ENCODE measurements at places on chromosomes 2 and 18. TPM values are rescaled to one million over a fixed set of nuclear protein-coding genes. Genes with fewer than 3 reads are reported as not detected.

The ASXL3 gene
- 3.9 TPM for total RNA-seq

The CUL3 gene
- 155 TPM for total RNA-seq

DNA sequence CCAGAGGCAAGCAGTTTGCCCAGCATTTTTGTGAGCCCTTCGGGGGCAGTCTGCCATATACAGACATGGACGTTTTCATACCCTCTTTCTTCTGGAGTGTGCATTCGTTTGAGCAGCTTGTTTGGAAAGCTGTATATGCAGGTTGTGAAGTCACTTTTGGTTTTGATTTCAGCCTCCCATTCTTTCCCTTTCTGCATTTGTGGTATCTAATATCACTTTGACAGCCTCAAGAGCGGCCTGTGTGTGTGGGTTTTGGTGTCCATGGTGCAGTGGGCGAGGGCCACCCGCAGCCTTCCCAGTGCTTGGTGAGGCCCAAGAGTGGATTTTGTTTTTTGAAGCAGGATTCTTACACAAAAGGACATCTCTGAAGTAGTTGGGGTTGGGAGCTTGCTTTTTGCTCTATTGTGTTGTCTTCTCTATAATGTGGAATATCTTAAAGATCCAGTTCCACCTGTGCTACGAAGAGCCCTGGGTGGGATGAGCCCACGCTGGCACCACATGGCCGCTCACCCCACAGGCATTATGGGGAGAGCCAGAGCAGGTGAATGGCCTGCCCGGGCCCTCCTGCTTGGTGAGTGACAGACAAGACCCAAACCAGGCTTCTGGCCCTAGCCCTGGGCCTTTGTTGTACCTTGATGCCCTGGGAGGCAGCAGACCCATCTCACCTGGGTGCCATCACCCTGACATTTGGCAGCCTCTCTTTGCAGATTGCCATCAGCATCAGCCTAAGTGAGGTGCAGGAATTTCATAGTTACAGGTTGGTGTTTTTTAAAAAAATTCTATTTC is 29.5 kb downstream of the INPP4A start:
- DNase-seq: no peak

The ITPRIPL1 gene
- 8.1 TPM for total RNA-seq

The CYP27A1 gene
- total RNA-seq: 0.23 TPM

GRCh38 chr2:241653210-241653750 is 15.8 kb downstream of the ATG4B start:
- no peak for DNase-seq

The TWIST2 gene
- total RNA-seq: not detected

The FN1 gene
- 1.3 TPM for total RNA-seq

The HOXD12 gene
- total RNA-seq: 0.25 TPM

- no peak for DNase-seq
Measured at GRCh38 chr2:219125225-219125885, 35.3 kb downstream of the NHEJ1 start.

DNA sequence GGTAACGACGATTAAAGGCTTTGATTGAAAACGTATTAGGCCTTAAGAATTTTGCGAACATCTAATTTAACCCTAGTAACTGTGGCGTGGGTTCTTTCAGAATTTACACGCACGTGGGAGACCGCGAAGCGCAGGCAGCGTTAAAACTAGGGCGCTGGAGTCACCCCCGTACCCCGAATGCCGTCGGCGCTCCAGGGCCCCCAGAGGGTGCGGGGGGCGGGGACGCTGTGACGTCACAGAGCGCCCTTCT is 673 bp upstream of the SMCHD1 start:
- no peak for DNase-seq

- no peak for DNase-seq
Measured at GRCh38 chr18:62634458-62634857, 80.9 kb upstream of the PHLPP1 start.

DNA sequence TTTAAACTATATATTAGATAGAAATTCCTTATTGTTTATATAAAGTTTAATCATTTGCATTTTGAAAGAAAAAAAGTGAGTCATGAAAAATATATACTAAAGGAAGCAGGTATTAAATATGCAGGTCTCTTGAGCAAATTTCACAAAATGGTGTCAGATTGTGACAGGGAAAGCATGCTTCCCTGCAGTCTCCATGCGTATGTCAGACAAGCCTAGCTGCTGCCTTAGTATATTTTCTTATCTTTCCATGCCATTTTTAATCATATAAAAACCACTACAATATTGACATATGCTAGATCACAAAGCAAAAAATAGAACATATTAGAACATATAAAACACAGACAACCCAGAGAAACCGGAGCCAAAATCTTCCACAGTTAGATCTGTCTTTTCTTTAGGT is 1137.7 kb upstream of the DDX18 start:
- no peak for DNase-seq

The ANAPC1 gene
- 131 TPM for total RNA-seq

DNA sequence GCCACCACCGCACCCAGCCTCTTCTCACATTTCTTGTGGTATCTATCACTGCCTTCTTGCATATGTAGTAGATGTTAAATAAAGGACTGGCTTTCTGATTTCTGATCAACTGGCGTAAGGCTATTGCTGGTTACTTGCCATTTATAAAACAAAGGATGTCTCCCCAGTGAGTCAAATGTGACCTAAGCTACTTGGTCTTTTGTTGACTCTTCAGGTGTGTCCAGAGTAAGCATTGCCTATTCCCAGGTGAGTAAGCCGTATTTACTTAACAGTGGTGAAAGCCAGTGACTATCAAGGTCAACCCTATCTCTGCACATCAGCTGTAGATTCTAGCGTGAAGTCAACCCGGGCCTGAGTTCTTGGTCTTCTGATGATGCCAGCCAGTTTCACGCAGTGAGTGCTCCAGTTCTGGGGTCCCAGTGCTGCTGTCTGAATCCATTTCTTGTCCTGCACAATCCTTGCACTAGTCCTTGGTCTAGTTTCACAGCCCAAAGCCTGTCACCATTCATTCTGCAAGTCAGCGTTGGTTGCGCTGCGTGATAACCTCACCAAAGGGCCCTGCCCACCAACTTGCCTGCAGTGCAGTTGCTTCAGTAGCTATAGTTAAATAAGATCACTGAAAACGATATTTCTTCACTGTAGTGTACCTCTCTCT is 120.2 kb downstream of the GBX2 start:
- DNase-seq: no peak

DNA sequence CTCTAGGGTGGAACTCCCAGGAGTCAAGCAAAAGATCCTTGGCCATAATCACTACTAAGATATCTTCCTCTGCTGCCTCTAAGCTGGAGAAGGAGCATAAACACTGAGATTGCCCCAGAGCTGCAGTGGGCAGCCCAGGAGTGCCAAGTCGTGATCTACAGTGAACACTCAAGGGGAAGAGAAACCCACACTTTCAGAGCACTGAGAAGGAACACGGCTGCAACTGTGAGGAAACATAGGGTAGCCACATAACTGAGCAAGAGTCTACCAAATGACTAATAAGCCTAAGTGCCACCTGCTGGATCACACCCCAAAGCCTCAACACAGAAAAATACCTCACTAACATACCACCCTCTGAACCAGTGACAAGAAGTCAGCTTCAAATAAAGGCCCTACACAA is 79.6 kb upstream of the RAB12 start:
- DNase-seq: no peak

The FANCL gene
- total RNA-seq: 33.9 TPM

DNA sequence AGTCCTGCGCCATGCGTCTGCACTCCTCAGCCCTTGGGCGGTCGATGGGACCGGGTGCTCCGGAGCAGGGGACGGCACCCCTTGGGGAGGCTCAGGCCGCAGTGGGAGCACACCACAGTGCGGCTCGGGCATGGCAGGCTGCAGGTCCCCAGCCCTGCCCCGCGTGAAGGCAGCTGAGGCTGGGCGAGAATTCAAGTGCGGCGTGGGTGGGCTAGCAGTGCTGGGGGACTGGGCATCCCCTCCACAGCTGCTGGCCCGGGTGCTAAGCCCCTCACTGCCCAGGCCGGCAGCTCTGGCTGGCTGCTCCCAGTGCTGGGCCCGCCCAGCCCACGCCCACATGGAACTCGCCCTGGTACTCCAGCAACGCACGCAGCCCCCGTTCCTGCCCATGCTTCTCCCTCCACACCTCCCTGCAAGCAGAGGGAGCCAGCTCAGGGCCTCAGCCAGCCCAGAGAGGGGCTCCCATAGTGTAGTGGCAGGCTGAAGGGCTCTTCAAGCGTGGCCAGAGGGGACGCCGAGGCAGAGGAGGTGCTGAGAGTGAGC is 198.3 kb upstream of the CNTNAP5 start:
- DNase-seq: no peak

The MOGAT1 gene
- total RNA-seq: not detected

GRCh38 chr2:2146220-2146619 is 184.9 kb downstream of the MYT1L start:
- DNase-seq: no peak

GRCh38 chr2:220394433-220394832 is 767.0 kb downstream of the SLC4A3 start:
- DNase-seq: no peak

DNA sequence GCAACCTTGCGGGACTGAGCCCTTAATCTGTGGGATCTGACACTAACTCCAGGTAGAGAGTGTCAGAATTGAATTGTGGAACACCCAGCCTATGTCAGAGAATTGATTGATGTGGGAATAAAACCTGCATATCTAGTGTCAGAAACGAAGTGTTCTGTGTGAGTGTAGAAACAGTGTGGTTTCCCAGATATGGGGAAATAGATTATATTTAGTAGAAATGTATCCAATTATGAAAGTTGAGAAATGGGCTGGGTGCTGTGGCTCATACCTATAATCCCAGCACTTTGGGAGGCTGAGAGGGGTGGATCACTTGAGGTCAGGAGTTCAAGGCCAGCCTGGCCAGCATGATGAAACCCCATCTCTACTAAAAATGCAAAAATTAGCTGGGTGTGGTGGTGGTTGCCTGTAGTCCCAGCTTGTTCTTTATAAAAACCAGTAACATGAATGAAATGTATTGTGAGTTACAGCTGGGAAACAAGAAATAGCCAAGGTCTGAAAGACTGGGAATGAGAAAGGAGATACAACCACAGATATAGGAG is 4.3 kb upstream of the TP53I3 start:
- DNase-seq: no peak

GRCh38 chr2:127535918-127536317 is 435 bp downstream of the MYO7B start:
- DNase-seq: no peak

DNA sequence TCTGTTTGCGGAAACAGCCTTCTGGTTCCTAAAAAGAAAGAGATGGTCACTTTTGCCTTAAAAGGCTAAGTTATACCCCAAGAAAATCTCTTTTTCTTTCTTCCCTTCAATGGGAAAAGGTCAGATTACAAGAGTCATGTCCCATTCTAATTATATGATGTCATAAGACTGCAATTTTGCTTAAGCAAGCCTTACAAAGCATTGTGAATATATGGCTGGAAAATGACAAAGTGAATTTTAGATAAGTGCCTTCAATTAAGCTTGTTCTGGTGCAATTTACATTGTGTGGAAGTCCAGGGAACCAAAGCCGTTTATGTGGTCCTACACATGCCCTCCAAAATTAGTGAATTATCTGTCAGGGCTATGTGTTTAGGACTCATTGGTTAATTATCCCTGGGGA is 7.6 kb upstream of the BMP10 start:
- DNase-seq: no peak

DNA sequence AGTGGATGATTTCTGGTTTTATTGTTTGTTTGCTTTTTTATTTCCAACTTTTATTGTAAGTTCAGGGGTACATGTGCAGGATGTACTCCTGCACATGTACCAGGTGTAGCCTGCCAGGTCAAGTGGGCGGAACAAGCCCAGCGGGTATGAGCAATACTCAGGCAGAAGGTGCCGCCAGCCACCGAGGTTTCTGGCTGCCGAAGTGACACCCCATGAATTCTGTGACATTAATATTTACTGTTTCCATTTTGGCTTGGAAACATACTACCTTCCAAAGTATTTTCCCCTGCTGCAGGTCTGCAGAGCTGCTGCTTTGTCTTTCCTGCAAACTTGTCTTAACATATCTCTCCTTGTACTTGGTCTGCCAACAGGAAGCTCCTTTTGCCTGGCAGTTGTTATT is 78.5 kb downstream of the PTPN4 start:
- no peak for DNase-seq

GRCh38 chr2:81505586-81505985 is 1201.0 kb upstream of the LRRTM1 start:
- DNase-seq: no peak

DNA sequence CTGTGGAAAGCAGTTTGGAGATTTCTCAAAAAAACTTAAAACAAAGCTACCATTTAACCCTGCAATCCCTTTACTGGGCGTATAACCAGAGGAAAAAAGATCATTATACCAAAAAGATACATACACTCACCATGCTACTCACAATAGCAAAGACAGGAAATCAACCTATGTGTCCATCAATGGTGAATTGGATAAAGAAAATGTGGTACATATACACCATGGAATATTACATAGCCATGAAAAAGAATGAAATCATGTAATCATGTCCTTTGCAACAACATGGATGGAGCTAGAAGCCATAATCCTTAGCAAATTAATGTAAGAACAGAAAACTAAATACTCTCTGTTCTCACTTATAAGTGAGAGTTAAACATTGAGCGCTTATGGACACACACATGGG is 18.6 kb downstream of the ABCA12 start:
- no peak for DNase-seq

DNA sequence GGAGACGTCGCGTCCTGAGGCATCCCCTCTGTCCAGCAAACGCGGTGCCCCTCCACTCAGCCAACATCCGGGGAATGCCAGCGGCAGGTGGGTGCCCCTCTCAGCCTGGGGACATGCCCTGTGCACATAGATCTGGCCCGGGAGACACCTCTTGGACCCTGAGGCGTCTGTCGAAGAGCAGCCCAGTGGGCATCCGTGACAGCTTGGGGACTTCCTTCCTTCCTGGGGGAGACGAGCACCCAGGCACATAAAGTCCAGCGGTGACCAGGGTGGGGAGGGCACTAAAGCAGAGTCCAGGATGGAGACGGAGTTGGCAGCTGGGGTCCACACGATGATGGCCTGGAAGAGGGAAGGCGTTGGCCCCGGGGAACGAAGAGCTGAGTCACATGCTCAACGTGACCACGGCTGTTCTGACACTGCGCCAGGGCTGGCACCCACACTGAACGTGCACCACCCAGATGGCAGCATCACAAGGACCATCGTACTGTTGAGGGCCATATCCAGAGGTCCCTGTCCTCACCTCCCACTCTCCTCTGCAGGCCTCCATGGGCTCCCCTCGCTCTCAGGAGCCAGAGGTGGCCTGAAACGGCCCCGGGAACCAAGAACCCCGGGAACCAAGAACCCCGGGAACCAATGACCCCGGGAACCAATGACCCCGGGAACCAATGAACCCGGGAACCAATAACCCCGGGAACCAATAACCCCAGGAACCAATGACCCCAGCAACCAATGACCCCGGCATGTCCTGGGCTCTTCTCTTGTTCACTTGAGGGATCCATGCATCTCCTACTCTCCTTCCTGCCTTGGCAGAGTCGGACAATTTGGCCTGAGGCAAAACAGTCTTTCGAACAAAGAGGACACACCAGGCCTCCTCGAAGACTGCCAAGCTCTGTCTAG is 22.6 kb downstream of the HDAC4 start:
- DNase-seq: no peak

- no peak for DNase-seq
Measured at GRCh38 chr2:19434413-19434812, 76.0 kb upstream of the OSR1 start.

GRCh38 chr2:719734-720133 is 42.5 kb upstream of the TMEM18 start:
- no peak for DNase-seq

GRCh38 chr2:126696644-126697520 is 40.9 kb downstream of the GYPC start:
- DNase-seq: no peak

The THOC1 gene
- total RNA-seq: 77.1 TPM

GRCh38 chr2:195687320-195688086 is 30.5 kb downstream of the SLC39A10 start:
- no peak for DNase-seq

All from OCI-LY7 (cell line).